ENCODE measurements at places on chromosomes 16 and 17.
A peak's percentile ranks its signal among the peaks of the same experiment; 100 is the strongest.

GRCh38 chr16:72409423-72409822 lies 237.5 kb upstream of the PMFBP1 start:
- DNase-seq: no peak

DNA sequence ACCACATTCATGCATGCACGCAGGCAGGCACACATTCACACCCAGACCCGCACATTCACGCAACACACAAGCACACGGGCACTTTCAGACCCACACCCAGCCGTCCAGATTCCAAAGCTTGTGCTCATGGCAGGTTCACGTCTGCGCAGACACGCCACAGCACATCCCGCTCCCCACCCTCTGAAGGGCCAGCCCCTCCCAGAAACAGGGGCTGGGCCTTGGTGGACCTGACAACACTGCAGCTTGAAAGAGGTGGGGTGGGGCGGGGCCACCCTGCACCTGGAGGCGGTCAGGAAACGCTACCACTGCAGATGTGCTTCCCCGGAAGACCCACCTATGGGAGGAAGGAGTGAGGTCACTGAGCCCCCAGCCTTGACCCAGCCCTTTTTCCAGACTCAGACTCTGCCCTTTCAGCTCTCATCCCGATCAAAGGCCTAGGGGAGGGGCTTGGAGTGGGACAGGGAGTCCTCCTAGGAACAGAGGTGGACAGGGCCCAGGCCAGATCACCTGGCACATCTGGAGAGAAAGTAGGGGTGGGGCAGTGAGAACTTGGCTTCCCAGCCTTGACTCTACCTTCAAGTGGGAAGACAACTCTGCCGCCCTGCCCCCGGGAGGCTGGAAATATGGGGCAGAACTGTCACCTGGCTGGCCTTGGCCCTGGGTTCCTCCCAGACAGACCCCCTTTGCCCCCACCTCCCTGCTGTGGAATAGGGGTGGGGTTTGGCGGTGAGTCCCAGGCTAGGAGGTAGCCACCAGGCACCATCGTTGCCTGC lies 11.0 kb downstream of the P3H4 start:
- no peak for DNase-seq

- DNase-seq: no peak
These were observed 16.7 kb downstream of the CDK5R1 start for GRCh38 chr17:32503251-32504165.

DNA sequence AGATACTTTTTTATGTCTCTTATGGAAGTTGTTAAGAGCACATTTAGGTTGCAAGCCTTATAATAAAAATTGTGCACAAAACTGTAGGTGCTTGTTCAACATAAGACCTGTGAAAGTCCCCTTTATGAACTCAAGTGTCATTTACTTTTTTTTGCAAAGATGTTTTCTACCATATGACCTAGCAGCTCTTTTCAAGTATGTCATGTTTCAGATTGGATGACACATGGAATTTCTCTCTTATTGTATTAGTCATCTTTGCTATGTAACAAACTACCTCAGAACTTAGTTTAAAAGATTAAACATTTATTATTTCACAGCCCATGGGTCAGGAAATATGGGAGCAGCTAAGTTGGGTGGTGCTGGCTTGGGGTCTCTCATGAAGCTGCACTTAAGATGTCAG lies 57.9 kb downstream of the PHKB start:
- DNase-seq: no peak

DNA sequence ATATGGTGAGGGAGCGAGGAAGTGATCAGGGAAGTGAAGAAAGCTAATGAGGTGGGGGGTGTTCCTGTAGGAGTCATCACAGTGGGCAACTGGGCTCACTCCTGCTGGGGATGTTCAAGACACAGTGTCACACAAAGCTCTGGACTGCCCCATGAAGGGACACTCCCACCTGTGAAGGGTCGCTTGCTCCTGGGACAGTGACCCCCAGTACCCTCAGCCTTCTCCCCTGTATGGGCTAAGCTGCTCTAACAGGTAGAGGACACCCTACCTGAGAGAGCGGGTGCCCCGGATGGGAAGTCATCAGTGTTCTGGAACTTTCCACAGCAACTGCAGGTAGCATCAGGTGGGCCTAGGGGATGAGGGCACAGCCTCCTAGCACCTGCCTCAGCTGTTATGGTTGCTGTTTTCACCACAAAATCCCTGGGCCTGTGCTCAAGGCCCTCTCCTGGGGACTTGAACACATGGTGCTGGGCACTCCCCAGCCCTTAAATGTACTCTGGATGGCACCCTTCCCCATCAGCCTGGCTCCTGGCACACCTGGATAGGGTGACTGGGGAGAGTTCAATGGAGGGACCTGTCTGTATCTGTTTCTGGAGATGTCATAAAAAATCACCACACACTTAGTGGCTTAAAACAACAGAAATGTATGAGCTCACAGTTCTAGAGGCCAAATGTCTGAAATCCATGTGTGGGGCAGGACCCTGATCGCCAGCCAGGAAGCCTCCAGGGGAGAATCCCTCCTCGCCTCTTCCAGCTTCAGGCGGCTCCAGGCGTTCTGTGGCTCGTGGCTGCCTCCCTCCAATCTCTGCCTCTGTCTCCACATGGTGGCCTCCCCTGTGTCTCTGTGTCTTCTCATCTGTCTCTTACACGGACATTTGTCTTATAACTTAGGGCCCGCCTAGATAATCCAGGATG lies 104.0 kb upstream of the CDH5 start:
- DNase-seq: no peak

DNA sequence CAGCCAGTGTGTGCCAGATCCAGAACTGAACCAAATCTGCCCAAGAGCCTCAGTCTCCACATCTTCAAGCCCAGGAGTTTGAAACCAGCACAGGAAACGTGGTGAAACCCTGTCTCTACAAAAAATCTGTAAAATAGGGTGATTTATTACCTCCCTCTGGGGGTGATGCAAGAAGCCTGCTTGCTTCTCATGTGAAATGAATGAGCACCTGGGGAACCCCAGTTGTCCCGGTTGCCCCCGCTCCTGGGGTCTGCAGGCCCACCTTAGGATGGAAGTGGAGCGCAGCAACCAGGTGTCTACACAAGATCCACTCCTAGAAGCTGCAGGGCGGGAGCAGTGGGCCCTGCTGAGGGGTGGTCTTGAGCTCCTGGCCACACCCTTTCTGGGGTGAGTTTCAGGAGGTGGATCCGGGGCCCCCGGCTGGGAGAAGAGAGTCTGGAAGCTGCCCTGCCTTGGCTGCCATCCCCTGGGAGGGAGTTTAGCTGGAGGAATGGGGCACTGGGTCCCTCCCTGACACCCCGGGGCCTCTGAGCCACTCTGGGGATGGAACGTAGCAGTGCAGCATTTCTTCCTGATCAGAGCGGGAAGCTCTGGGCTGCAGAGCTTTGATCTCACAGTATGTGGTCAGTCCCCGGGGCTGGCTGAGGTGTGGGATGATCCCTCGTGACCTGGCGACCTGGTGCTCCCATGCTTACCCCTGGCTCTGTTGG lies 117.8 kb downstream of the RAB11FIP4 start:
- no peak for DNase-seq

- DNase-seq: no peak
These were observed 15.8 kb downstream of the MEOX1 start for GRCh38 chr17:43645765-43646481.

- DNase-seq: no peak
These were observed 285.0 kb upstream of the ERCC4 start for GRCh38 chr16:13634959-13635358.

DNA sequence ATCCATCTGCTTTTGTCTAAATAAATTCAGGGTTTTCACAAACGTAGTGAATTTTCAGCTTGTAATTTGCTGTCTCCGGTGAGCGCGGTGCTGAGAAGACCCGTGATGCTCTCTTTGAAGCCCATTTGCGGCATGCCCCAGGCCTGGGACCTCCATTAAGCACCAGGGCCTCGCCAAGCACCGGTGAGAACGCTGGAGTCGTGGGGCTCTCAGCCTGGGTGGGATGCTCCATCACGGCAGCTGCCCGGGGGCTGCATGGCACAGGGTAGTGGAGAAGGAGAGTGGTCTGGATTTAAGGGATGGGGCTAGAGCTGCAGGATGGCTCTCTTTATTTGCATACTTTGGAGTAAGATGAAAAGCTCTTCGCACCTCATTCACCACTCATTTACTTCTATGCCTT lies 248.7 kb downstream of the ABCC12 start:
- no peak for DNase-seq

GRCh38 chr17:74214484-74215341 lies 1.3 kb downstream of the TTYH2 start:
- no peak for DNase-seq

GRCh38 chr16:80619824-80620223 lies 79.0 kb downstream of the DYNLRB2 start:
- DNase-seq: no peak

- DNase-seq: no peak
These were observed 36.8 kb downstream of the NLRC5 start for GRCh38 chr16:57025941-57026777.

GRCh38 chr17:55343900-55344513 lies 77.6 kb downstream of the MMD start:
- no peak for DNase-seq

GRCh38 chr16:66751053-66751302 lies 431 bp downstream of the DYNC1LI2 start:
- no peak for DNase-seq

GRCh38 chr16:3020247-3020603 lies at the start of gene TNFRSF12A:
Gene TNFRSF12A, plus strand, starts transcription at chr16:3020368. Its CDS starts 30 bp downstream, at chr16:3020398.
- DNase-seq: peak; percentile 65

GRCh38 chr17:6894206-6894528 lies 62.6 kb upstream of the TEKT1 start:
- DNase-seq: no peak

- DNase-seq: no peak
These were observed 306.9 kb upstream of the RBFOX1 start for GRCh38 chr16:7025616-7026190.

DNA sequence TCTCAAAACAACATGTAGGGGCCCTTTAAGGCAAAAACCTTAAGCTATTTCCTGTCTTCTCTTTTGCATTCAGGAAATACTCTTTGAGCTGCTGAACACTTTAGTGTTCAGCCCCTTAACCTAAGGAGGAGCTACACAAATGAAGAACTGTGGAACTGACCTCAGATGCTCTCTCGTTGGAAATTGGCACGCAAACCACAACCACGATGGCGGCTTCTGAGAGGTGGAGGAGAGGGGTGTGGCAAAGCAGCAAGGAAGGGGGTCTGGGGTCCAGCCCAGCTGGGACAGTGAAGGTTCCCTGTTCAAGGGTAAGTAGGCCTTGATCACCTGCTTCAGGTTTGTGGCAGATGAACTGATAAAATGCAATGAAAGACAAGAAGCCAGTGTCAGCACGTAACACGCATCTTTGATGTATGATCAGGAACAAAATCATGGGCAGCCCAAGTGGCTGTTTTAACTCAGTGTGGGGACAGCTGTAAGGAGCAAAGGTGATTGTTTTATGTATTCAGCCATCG lies 291.6 kb upstream of the TNRC6C start:
- DNase-seq: peak; percentile 22

- DNase-seq: peak; percentile 30
These were observed 735 bp downstream of the ZNF652 start for GRCh38 chr17:49361129-49361901.

DNA sequence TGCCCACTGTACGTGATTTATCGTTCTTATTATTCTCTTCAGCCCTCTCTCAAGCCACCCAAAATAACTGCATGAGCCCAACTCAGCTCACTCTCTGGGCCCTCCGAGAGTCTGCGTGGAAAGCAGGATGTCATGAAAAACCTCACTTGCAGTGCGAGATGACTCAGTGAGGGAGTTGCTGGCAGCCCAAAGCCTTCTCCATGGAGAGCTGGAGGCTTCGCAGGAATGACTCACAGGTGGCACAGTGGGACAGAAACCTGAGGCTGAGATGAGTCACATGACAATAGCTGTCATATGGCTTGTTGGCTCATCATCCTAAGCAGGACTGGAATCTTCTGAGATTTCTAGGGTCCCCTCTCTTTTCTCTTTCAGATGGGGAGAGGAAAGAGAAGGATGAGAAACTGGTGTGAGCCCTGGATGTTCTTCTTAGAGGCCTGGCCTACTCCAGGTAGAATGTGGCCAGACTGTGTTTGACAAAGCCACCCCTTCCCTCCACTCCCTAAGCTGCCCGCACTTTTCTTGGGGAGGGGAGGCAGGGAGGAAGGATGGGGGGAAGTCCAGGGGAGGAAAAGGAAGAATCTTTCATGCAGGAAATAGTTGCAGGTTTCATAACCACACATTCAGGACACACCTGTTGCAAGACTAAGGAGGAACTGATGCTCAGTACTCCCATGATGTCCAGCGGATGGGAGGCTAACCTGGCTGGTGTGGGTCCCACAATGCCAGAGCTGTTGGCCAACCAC lies 160.6 kb upstream of the RPL38 start:
- DNase-seq: peak; percentile 9

GRCh38 chr16:68086336-68086841 lies 1.2 kb downstream of the NFATC3 start:
- no peak for DNase-seq

GRCh38 chr17:72591289-72592241 lies 470.7 kb downstream of the SOX9 start:
- DNase-seq: no peak

DNA sequence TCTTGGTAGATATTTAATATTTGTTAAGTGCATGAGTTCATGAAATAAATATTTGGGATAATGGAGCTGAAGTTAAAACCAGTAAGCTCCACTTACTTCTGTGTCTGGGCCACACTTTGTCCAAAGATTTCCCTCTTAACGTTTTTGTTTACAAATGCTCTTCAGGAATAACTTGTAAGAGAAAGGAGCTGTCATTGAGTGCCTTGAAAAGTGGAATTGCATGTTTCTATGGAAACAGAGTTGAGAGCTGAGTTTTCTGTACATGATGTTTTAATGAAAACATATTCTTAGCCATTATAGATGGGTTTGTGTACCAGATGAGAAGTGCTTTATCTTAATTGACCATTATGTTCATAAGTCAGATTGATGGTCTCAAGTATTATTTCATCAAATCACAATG lies 1045.4 kb upstream of the EEF2KMT start:
- DNase-seq: no peak

DNA sequence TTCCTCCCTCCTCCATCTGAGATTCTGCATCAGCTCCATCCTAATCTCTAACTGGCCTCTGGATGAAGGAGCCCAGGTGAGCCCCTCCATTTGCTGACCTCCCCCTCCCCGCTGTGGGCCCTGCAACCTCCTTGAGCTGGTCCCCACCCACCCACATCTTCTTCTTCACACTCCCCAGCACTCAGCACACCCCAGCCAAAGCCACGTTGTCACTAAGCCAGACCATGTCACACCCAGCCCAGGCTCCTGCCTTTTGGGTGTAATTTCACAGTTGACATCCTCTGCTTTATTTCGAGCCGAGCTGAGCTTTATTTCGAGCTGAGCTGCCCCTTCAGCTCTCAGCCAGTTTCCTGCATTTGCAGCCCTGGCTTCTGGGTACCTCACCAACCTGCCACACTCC lies 282.7 kb upstream of the TNRC6C start:
- no peak for DNase-seq

Measured in stimulated activated CD4-positive, alpha-beta T cell treated with anti-CD3 and anti-CD28 coated beads, Interleukin-1b, Interleukin-23, amount 100 ng/mL, for 24 hours (primary cell).